ENCODE measurements at places on chromosomes 7 and 10.

DNA sequence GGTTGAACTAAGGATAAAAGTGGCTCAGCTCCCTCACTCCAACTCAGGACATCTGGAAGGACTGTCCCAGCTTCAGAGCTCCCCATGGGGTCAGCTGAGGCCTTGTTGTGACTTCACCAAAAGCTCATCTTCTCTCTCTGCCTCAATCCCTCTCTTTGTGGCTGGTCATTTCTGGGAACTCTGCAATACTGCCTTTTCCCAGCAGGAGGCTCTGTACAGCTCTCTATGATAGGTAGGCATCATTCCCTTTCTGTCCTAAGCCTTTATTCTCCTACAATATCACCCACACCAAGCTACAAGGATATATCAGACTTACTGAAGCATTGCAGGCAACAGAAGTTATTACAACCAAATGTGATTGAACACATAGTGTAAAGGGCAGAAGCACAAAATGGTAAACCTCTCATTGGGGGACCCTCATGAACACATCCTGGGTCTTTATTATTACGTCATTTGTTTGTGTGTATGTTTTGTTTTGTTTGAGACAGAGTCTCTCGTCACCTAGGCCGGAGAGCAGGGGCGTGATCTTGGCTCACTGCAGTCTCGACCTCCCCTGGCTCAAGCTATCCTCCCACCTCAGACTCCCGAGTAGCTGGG is 36.7 kb upstream of the PRPS1L1 start:
- no peak overlapping the region for H3K27ac ChIP-seq
- peak; percentile 48 for DNase-seq
- peaks cover 3% of the 10 kb centered on the region for H3K27me3 ChIP-seq
- H3K4me3 ChIP-seq: no peak overlapping the region
- no peaks in the 10 kb centered on the region for H3K4me1 ChIP-seq
- no peaks in the 10 kb centered on the region for H3K36me3 ChIP-seq

DNA sequence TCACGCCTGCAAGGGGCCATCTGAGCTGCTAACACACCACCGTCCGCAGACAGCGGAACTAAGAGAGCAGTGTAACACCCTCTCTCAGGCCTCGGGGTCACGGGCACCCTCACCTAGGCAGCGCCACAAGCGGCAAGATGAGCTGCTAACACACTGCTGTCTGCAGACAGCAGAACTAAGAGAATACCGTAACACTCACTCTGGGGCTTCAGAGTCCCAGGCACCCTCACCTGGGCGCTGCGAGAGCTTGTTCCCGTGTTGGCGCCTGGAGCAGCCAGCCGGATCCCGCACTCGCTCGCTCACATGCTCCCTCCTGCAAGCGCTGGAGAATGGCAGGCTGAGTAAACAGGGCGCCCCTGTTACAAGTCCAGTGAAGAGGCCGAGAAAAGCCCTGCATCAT is 160.2 kb downstream of the SRPK2 start:
- no peaks in the 10 kb centered on the region for H3K27me3 ChIP-seq
- H3K27ac ChIP-seq: peak overlapping the region; percentile 42
- peak overlapping the region; percentile 8 for H3K4me3 ChIP-seq
- peaks cover 27% of the 10 kb centered on the region for H3K36me3 ChIP-seq

DNA sequence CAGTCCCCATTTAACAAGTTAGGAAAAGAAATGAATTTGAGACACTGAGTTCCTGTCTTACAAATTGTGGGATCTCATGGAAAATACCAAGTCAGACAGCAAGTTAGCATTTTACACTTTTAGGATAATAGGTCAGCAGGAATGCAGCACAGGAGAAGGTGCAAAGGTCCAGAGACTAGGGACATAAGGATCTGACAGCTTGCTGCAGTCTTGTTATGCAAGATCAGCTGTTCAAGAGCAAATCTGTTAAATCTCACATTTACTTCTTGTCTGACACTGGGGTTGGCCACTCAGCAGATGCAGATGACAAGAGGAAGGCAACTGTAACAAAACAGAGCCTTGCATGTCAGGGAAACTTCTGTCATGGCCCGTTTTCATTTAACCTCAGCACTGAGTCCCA is 239.6 kb downstream of the PHF14 start:
- no peak overlapping the region for H3K4me3 ChIP-seq
- H3K36me3 ChIP-seq: no peaks in the 10 kb centered on the region
- no peak overlapping the region for H3K27ac ChIP-seq
- peaks cover 6% of the 10 kb centered on the region for H3K4me1 ChIP-seq
- peaks cover 2% of the 10 kb centered on the region for H3K27me3 ChIP-seq
- no peak for DNase-seq

DNA sequence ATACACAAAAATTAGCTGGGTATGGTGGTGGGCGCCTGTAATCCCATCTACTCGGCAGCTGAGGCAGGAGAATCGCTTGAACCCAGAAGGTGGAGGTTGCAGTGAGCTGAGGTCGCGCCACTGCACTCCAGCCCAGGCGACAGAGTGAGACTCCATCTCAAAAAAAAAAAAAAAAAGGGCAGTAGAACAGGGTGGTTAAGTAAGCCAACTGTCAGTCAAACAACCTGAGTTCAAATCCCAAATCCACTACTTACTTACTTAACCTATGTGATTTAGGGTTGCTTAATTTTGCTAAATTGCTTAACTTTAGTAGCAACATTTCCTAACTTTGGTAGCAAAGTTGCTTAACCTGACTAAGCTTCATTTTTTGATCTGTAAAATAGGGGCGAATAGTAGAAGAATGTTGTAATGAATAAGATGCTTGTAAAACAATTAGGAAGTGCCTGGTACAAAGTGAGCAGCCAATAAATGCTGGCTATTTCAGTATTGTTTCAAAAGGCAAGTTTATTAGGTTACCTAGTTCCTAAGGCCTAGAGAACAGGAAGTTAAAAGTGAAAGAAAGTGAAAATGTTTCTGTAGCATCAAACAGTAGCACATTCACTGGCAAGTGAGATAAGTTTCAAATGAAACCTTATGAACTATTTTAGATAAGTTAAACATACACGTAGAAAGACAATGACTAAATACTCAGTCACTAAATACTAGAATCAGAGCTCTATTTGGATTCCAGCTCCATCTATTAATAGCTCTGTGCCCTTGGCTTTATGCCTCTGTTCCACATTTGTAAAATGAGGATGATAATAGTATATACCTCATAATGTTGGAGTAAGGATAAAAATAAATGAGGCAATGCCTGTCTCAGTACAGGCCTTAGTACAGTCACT is 64.3 kb downstream of the HOXA1 start:
- peaks cover 63% of the 10 kb centered on the region for H3K4me1 ChIP-seq
- no peak overlapping the region for H3K4me3 ChIP-seq
- no peaks in the 10 kb centered on the region for H3K36me3 ChIP-seq
- DNase-seq: no peak
- peak overlapping the region; percentile 90 for H3K27ac ChIP-seq

- peaks cover 16% of the 10 kb centered on the region for H3K4me1 ChIP-seq
- DNase-seq: no peak
Observed at GRCh38 chr7:48360574-48360973, 189.3 kb downstream of the ABCA13 start.

DNA sequence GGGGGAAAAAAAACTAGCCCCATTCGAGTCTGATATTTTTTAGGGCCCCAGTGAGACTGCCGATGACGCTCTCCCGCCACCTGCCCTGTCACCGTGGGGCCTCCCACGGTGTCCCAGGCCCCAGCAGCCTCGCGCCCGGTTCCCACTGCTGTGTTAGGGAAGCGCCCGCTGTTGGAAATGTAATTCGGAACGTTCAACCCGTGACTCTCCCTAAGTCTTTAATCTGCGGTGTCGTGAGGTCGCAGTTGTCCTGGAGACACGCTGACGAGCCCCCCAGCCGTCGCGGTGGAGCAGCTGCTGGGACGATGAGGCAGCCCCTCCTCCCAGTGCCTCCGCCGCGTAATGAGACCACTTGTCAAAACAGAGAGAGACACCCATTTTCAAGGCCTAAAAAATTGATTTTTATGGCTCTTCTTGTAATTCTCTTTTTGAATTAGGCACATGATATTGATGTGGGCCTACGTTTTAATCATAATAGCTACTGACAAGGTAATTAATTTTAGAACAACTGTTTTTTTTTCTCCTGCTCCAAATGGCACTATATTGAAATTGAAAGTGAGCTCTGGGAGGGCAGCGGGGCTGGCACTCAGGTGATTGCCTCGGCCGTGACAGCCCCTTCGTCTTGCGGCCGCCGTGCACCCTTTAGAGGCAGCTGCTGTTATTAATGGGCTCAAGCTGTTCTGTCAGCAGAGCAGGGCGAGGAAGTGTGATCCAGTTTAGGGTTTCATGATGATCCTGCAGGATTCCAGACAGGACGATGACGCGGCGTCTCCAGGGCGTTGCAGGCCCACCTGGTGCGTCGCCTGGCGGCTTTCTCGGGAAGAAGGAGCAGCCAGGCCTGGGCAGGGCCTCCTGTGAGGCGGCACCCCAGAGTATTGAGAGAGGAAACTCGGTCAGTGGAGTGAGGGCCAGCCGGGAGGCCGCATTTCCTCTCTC is 63.3 kb downstream of the NKX6-2 start:
- H3K27ac ChIP-seq: peak overlapping the region; percentile 94
- H3K4me3 ChIP-seq: peak overlapping the region; percentile 66
- peaks cover 26% of the 10 kb centered on the region for H3K4me1 ChIP-seq
- peak; percentile 58 for DNase-seq
- H3K36me3 ChIP-seq: peaks cover 28% of the 10 kb centered on the region

- H3K27ac ChIP-seq: no peak overlapping the region
- H3K4me1 ChIP-seq: peaks cover 14% of the 10 kb centered on the region
- no peak for DNase-seq
- H3K27me3 ChIP-seq: peaks cover 19% of the 10 kb centered on the region
Observed at GRCh38 chr10:43595739-43596298, 10.4 kb upstream of the ZNF485 start.

DNA sequence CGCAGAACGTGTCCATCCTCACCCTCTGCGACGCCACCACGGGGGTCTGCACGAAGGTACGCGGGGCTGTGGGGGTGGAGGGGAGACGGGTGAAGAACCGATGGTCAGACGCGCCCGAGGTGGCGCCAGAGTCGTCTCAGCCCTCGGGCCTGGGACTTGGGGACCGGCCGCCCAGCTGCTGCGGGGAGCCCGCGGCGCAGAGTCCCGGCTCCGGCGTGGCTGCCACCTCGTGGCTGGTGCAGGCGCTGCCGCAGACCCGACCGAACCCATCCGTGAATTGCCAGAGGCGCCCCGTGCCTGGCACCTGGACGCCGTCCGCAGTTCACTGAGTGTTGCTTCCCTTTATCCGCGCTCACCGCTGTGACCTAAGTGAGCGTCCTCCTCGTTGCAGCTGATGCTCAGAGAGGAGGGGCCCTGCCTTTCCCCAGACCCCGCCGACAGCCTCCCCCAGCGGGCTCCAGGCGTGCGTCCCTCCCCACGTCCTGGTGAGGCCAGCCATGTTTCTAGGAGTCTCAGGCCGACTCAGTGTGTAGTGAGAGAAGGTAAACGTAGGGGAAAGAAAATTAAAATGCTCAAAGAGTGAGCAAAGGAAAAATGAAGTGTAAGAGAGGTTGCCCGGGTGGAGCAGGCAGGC is 208.7 kb downstream of the PAXIP1 start:
- DNase-seq: peak; percentile 79
- peaks cover 8% of the 10 kb centered on the region for H3K4me1 ChIP-seq
- H3K27ac ChIP-seq: no peak overlapping the region

- peak overlapping the region; percentile 68 for H3K27ac ChIP-seq
- no peak overlapping the region for H3K4me3 ChIP-seq
- H3K36me3 ChIP-seq: no peaks in the 10 kb centered on the region
- peaks cover 9% of the 10 kb centered on the region for H3K27me3 ChIP-seq
- DNase-seq: no peak
Observed at GRCh38 chr7:131231381-131232220, 96.1 kb upstream of the MKLN1 start.
